NCI-H2081 (cell line): ENCODE measurements at places on chromosomes 2 and 18.

- DNase-seq, result no peak
Observed at GRCh38 chr2:201127152-201127511, 11.2 kb downstream of the CFLAR start.

GRCh38 chr2:21228041-21228895 lies 104.5 kb downstream of the TDRD15 start:
- no peak for DNase-seq

GRCh38 chr2:207055257-207055656 lies 110.5 kb downstream of the KLF7 start:
- no peak for DNase-seq

- no peak for DNase-seq
Observed at GRCh38 chr2:46855805-46856204, 59.8 kb downstream of the MCFD2 start.

GRCh38 chr2:96150007-96150640 lies 4.9 kb upstream of the DUSP2 start:
- no peak for DNase-seq

DNA sequence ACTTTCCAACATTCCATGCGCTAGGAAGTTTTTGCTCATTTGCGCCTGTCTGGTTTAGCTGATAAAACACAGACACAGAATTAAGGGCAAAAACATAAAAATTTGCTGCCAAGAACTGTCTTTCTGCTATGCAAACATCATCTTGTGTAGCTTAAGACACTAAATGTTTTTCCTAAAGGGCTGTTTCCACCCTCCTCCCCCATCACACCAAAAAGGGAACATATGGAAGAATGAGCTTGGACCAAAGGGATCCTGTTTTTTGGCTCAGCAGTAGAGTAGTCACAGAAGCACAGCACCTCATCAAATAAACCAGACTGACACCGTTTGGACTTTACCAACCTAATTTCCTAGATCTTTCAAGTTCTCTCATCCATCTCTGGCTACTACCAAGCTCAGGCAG lies 210.1 kb downstream of the ZNF521 start:
- DNase-seq, result no peak

DNA sequence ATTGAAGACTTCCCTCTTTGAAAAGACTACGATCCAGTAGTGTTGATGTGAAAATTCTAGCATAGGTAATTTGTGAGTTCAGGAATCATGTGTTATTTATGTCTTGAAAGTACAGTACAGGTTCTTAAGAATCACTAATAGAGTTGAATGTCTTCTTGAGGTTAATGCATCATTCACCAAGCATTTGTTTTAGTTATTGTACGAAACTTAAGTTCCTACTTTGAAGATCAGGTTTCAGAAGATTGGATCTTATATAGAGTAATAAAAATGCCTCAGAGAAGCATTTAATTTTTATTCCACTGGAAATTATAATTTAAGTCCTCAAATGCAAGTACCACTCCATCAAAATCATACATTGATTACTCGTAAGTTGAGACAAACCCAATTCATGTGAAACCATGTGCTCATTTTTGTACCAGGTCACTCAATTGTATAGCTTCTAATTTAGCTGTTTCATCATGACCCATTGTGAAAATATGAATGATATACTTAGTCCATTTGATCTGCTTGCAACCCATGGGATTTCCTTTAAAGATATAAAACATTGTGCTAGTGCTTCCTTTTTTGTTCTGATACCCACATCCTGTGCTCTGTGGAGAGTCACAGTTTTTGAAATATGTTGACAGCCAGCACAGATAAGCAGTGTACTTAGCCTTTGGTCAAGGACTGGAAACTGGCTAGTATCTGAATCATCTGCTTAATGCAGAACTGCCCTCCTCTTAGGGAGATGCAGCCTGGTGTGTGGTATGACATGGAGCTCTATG lies 22.5 kb upstream of the RAB27B start:
- no peak for DNase-seq

GRCh38 chr18:68676913-68677312 lies 38.0 kb downstream of the TMX3 start:
- no peak for DNase-seq

GRCh38 chr18:3610813-3611212 lies 160.8 kb downstream of the TGIF1 start:
- DNase-seq, result no peak

GRCh38 chr18:41942254-41942653 lies 12.8 kb upstream of the PIK3C3 start:
- DNase-seq, result no peak

GRCh38 chr2:105514576-105514975 lies 115.7 kb upstream of the FHL2 start:
- no peak for DNase-seq

GRCh38 chr2:86140969-86141392 lies 34.9 kb downstream of the PTCD3 start:
- DNase-seq, result no peak

DNA sequence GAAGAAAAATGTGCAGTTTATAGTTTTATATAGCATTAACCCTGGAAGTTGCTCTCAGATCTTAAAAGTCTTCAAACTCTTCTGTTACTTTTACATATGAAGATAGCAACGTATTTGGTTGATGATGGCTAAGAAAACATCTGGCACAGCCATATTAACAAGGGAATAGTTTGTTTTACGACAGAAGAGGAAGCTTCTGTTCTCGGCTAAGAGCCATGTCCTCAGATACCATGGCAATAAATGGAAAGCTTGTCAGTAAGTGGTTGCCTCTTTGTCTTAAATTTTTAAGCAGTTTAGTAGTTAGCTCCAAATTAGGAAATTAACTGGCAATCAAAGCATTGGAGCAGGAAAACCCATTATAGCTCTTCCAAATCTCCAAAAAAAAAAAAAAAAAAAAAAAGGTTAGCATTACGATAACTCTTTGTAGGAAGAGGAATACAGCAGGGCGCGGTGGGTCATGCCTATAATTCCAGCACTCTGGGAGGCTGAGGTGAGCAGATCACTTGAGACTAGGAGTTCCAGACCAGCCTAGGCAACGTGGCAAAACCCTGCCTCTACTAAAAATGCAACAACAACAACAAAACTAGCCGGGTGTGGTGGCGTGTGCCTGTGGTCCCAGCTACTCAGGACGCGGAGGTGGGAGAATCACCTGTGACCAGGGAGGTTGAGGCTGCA lies 4.5 kb upstream of the STON1 start:
- DNase-seq, result no peak

- DNase-seq, result no peak
Observed at GRCh38 chr2:207960090-207960489, 65.2 kb downstream of the PLEKHM3 start.

DNA sequence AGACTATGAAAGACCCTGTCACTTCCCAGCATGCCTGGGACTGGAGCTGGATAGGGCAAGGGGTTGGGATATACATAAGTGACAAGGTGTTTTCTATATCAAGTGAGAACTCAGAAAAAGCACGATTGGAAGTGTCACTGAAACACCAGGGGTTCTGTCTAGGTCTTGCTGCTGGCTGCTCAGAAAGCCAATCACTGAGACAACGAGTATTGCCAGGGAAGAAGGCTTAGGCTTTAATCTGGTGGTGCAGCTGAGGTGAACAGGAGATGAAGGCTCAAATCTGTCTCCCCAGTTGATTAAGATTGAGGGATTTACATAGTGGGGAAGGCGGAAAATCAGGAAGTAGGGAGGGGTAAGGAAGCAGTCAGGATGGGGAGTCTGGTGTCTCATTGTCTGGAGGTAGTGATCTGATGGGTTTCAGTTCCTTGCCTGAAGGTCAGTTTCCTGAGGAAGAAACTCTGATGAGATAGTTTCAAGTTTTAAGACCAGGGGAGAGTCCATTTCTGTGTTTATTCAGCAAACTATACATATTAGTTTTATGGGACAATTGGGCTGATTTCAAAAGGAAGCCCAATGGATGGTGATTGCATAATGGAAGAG lies 3.5 kb upstream of the C2orf74 start:
- no peak for DNase-seq

- no peak for DNase-seq
Observed at GRCh38 chr18:74534150-74534969, at the start of gene CNDP1. Gene CNDP1 (plus strand): TSS chr18:74534500. CDS start chr18:74534668, 168 bp downstream.

DNA sequence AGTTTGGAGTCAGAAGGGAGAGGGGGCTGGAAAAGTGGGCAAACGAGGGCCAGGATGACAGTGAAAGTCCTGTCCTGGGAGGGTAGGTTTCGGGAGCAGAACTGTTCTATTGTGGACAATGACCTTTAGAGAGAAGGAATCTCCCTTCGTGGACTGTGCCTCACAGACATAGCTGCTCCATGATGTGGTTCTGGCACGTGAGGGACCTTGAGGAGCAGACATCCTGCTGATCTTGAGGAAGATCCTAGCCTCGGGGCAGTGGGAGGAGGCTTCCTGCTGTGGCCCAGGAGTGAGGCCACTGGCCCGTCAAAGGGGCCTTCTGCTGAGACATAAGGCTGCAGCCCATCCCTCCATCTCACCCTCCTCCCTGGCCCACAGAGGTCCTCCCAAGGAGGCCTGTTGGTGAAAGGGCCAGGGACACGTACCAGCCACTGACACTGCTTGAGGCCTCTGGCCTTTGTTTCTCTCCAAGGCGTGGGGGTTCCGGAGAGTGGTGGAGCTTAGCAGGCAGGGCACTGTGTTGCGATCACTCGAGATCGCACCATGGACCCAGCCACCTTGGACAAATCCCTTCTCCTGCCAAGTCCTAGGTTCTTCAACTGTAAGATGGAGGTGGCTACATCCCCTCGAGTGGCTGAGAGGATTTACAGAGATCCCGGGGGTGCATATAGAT lies 167.2 kb downstream of the CELF4 start:
- no peak for DNase-seq

- no peak for DNase-seq
Observed at GRCh38 chr2:241300000-241300399, 15.5 kb downstream of the HDLBP start.
